Fibroblast of the conjunctiva (primary cell): ENCODE measurements at places on chromosomes 11 and 22.
A peak's percentile ranks its signal among the peaks of the same experiment; 100 is the strongest.

DNA sequence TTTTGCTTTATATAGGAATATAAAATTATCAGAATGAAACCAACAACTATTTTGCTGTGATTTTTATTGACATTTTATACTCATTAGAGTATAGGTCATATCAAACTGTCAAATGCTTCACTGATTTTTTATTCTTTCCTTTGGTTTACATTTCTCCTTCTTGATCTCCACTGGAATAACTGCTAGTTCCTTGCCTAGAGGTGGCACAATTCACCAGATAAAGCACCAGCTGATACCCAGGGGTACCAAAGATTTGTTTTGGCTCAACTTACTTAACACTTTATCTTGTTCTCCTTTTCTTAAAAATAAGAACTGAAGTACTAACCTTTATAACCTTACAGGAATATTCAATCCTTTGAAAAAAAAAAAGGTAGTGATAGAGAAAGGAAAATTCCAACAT, 725.1 kb upstream of the CHORDC1 start:
- DNase-seq, result no peak

GRCh38 chr11:34877375-34877975, 38.7 kb downstream of the APIP start:
- no peak for DNase-seq

- DNase-seq, result peak; percentile 68
Measured at GRCh38 chr11:108117746-108118371, 3.5 kb upstream of the ACAT1 start.

- no peak for DNase-seq
Measured at GRCh38 chr22:38740754-38741153, 15.0 kb downstream of the SUN2 start.

GRCh38 chr11:101807531-101807930, 107.3 kb upstream of the CEP126 start:
- no peak for DNase-seq

DNA sequence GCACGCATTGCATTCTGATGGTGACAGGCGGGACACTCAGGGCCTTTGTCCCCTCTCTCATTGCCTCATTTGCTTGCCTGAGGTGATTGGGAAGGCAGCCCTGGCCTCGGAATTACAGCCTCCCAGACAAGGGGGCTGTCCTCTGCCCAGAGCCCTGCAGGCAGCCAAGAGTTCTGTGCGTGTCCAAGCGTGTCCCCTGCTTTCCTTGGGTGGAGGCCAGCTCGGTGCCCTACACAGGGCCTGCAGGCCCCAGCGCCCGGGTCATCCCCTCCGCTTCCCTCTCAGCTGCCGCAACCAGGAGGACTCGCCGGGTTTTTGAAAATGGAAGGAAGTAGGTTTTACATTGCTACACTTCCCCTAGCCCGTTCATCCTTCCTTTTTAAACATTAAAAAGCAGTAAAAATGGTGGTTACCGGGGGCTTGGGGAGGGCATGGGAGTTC, 1.9 kb downstream of the GRAMD4 start:
- no peak for DNase-seq

DNA sequence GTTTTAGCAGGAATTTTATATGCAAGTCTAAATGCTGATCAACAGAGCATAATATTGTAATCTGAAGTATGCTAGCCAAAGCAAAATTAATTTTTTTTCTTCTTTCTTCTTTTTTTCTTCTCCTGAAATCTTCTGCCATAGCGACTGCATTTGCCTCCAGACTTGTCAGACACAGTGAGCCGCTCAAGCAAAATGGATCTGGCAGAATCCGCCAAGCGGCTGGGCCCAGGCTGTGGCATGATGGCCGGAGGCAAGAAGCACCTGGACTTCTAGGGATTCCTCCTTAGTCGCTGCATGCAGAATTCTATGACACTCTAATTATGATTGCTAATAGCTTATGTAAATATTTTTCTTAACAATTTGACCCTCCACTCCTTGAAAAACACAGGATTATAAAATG, 27.9 kb downstream of the PAX6 start:
- no peak for DNase-seq
